ENCODE measurements at places on chromosomes 3 and 15.

GRCh38 chr15:78810362-78811123 is 721 bp downstream of the ADAMTS7 start:
- no peak for DNase-seq

- no peak for DNase-seq
These were observed 34.6 kb downstream of the SQOR start for GRCh38 chr15:45669422-45669821.

DNA sequence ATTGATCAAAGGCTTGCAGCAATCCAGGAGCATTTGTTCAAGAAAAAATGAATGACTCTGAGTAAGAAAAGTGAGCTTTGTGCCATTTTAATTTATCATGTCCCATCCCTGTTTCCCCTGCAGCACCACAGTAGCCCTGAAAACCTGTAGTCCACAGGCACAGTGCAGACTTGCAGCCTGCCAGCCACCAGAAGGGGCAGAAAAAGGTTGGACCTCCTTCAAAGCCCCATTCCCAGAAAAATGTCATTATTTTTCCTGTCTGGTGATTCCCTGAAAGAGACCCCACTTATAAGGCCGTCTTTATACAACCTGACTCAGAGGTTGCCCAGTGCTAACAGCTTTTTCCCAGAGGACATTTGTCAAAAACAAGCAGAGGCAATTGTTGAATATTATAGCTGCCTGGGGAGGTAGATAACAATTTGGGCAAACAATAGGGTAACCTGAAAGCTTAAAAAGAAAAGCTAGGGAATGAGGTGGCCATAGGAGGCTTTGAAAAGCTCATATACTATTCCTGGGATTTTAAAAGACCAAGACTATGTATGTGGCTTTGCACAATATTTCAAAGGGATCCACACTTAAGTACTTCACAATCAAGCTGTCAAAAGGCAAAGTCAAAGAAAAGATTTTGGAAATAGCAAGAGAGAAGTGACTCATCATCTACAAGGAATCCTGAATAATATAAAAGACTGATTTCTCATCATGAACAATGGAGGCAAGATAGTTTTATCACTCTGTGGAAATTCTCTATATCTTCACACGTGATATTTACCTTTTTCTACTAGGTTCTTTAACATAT is 136.8 kb upstream of the PLXNA1 start:
- DNase-seq = no peak

DNA sequence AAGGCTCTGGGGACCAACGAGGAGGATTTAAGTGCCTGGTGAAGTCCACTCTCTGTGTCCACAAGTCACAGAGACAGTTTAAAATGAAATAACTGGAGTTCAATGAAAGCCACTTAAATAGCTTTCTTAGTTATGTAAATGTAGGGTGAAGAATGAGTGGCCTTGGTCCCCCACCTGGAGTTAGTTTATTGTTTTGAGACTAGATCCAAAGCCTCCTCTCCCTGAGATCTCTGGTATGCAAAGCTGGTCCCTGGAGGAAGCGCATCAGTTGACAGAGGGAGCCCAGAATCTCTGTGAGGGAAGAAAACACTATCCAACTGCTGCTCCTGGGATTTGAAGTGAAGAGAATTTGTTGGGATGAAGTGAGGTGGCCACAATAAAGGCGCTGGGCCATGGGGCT is 40.5 kb downstream of the EXOG start:
- no peak for DNase-seq

DNA sequence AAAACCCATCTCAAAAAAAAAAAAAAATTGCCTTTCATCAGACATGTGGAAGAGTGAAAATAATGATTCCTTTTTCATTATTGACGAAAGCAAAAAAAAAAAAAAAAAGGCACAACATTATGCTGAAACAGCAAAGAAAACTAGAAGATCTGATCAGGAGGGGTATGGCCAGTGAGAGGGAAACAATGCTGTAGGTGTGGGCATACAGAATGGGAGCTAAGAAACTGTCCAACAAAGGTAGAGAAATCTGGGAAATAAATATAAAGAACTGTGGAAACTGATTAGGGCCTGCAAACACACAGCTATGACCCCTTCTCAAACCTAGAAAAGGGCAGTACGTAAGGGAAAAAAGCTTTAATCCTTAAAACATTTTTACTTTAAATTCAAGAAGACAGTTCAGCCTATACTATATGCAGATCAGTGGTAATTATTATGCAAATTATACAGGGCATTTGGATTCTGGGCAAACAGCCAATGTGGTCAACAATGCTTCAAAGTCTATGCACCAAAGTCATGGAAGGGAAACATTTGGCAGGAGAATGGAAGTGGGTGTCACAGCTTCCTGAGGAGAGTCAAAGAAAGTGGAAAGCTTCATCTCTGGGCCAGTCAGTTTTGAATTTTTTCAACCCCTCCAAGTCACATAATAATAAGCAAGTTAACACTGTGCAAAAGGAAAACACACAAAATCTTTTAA is 68.3 kb upstream of the SLC12A8 start:
- DNase-seq = no peak

DNA sequence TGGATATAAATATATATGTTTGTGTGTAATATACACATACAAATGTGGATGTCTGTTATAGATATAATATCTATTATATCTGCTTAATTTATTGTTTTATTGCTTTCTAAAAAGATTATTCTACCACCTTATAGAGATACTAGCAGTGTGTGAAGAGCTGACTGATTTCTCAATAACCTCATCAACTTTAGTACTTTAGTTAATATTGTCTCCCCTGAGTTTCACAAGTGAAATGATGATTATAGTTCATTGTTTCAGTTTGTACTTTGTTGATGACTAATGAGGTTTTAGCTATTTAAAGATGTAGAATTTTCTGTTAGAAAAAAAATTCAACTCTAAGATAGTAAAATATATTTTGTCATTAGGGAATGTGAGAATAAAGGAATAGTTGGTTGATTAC is 11.4 kb downstream of the RSRC1 start:
- DNase-seq = no peak

GRCh38 chr15:40287968-40288367 is 5.1 kb upstream of the ANKRD63 start:
- no peak for DNase-seq

- DNase-seq = no peak
These were observed 31.8 kb upstream of the HES1 start for GRCh38 chr3:194103983-194104751.

DNA sequence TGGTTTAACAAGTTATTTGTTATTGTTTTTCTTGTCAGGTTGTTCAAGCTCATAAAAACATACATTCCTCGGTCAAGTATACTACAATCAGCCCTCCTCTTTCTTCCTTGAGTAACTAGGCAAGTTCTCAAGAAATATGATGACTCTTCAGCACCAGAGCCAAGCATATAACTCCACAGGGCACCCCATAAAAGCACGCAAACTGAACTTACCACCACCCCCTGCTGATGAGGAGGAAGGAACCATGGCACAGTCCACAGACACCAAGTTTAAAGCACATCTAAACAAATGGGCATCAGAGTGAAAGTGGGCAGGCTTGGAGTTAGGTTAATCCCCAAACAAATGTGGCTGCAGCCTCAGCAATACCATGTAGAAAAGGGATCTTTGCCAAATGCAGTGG is 5.3 kb downstream of the IP6K2 start:
- DNase-seq = no peak

DNA sequence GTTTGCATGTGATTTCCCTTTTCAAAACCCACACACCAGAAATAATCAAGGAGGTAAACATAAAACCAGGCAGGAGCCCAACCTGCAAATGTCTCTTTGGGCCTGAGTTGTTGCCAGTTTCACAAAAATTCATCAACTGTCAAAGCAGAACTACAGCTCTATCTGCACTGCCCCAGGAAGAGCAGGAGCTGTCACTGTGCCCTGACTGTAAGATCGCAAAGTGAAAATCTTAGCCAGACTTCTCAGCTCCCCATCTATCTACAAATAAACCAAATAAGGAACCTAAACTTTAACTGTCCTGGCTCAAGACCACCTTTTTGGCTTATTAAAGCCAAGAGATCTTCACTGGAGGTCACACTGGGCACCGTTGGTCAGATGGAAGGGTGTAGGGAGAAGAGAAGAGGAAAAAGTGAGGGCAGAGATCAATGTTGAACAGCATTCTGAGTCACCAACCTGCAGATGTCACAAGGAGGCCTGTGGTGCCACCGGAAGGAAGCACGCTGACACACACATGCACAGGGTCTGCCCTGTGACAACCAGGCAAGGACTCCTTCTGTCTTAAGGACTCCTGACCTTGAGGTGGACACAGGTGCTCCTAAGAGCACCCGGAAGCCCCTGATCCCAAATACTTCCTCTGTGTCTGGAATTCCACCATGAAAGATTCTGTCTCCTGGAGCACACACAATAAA is 58.7 kb downstream of the RPN1 start:
- no peak for DNase-seq

GRCh38 chr15:68542771-68543164 is 36.0 kb upstream of the CORO2B start:
- no peak for DNase-seq

GRCh38 chr15:75542386-75542797 is 36.7 kb downstream of the PTPN9 start:
- no peak for DNase-seq

GRCh38 chr15:60343221-60343970 is 54.4 kb downstream of the ANXA2 start:
- no peak for DNase-seq

DNA sequence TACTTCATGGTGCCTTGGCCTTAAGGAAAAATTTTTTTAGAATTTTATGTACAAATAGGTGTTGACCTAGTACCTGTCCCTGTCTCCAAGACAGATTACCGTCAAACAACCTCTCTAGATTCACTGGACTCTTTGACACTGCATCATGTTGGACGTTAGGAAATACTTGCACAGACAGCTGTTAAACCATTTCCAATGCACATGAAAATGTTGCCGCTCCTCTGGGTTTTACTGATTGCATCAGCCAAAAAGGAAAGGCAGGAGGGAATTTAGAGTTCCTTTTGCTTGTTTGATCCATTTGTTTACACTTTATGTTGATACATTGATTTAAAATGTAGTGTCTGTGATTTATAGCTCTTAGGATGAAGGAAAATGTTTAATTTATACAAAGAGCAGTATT is 14.5 kb downstream of the TMEM41A start:
- no peak for DNase-seq

DNA sequence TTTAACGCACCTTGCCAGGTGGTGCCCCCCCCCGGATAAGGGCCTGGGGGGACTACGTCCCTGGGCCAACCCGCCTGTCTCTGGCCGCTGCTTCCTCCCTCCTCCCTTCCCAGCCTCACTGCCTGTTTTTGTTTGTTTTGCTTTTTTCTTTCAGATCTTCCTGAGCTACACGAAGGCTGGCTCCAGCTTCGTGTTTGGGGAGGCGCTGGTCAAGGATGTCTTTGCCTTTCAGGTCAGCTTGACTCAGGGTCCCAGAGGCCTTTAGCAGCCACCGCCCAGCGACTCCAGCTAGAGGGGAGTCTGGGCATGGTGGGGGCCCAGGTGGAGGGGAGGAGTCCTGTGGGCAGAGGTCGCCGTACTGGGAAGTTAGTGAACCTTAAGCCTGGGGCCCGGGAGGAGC is 24.1 kb downstream of the SLC28A1 start:
- no peak for DNase-seq

Data from stimulated activated CD4-positive, alpha-beta T cell treated with anti-CD3 and anti-CD28 coated beads, Interleukin-12 subunit alpha, Interleukin-12 subunit beta, amount 100 ng/mL, for 4 hours (primary cell).